ENCODE measurements at places on chromosomes 12 and 14. TPM values are rescaled to one million over a fixed set of nuclear protein-coding genes. Genes with fewer than 3 reads are reported as not detected.

OAS1 gene
- 7.8 TPM for total RNA-seq

KRT74 gene
- 0.10 TPM for total RNA-seq

AQP2 gene
- not detected for total RNA-seq

HOXC12 gene
- total RNA-seq: not detected

CD27 gene
- total RNA-seq: 0.31 TPM

RASAL1 gene
- total RNA-seq: 3.8 TPM

ZNF140 gene
- total RNA-seq: 21.2 TPM

- no peak for DNase-seq
Observed at GRCh38 chr12:69840727-69841126, 15.7 kb downstream of the MYRFL start.

DNA sequence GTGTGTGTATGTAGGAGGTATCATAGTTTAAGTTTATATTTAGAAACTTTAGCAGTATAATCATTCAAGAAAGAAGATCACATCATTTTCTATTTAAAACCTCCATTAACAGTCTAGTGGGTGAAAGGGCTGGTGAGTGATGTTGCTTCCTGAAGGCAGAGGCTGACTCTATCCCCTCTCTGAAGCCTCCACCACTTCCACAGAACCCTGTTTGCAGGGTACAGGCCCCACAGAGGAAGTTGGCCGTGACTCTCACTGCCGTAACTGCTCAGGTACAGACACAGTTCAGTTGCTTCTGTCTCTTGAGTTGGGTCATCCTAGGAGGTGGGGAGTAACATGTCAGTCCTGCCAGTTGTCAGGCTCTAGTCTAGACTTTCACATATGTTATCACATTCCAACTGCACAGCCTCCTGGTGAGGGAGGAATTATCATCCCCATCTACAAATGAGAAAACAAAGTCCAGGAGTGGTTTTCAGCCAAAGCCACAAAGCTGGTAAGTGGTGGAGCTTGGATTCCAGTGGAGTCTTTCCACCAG lies 31.5 kb downstream of the CFL2 start:
- DNase-seq: peak; percentile 38

DNA sequence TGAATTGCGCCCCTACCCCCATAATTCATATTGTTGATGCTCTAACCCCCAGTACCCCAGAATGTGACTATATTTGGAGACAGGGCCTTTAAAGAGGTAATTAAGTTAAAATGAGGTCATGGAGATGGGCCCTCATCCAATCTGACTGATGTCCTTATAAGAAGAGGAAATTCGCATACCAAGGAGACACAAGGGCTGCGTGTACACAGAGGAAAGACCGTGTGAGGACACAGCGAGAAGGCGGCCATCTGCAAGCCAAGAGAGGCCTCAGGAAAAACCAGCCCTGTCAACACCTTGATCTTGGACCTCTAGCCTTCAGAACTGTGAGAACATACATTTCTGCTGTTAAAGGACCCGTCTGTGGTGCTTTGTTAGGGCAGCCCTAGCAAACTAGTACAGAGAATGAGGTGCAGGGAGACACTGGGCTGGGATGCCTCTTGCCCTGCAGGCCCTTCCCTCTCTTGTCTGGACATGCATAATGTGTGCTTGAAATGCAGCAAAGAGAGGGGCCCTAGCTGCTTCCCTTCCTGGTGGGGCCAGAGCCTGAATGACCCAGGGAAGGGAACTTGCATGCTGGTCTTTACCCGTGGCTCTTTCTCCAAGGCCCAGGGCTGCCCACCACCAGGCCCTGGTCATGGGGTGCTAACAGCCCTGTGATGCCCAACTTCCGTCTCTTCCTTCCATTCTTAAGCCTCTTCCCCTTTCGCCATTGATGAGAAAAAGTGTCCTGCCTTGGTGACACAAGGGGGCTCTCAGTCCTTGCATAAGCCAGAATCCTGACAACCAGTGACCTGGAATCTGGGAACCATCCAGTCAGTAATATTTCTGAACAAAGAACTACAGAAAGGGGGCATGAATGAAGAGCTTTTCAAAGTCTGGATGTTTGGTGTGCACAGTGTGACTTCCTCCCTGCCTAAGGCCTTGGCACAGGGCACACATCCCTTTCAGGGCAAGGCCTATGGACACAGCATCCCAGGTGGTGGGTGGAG lies 50.0 kb upstream of the GPATCH2L start:
- DNase-seq: peak; percentile 9

GRCh38 chr14:38877744-38878388 lies 225.2 kb downstream of the SEC23A start:
- no peak for DNase-seq

DNA sequence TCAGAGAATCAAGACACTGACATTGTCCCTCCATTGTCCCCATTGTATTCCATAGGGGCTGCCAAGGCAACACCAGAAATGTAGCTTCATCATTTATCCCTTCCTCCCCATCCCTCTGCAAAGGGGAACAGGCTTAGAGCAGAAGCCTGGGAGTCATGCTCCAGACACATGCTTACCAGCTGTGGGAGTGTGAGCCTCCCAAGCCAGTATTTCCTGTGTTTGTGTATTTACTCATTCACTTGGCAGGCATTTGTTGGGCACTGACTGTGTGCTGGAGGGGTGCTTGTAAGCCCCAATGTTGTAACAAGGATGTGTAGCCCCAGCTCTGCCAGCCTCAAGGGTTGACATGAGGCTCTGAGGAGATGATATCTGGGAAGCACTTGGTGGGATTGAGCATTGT lies 46.0 kb upstream of the TCL1A start:
- no peak for DNase-seq

DNA sequence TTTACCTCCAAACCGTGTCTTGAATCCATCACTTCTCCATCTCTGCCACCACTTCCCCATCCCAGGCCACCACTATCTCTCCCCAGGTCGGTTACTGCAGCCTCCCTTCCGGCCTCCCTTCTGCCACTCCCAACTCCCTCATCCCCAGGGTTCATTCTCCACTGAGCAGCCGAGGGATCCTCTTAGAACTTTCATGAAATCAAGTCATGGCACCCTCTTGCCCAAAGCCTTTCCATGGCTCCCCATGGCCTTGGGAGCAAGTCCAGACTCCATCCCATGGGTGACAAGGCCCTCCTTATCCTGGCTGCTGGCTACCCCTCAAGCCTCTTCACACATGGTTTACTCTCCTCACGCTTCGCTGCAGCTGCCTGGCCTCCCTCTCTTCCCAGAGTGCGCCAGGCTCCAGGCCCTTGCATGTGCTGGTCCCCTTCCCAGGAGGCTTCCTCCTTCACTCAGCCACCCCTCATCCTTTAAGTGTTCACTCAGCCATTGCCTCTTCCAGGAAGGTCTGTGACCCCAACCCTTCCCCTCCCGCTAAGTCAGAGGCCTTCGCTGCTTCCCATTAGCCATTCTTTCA lies 17.9 kb upstream of the SH2B3 start:
- DNase-seq: no peak

GRCh38 chr14:94936901-94937685 lies 167.2 kb upstream of the GSC start:
- DNase-seq: no peak

- no peak for DNase-seq
Observed at GRCh38 chr14:68215629-68216028, 396.1 kb downstream of the RAD51B start.

DNA sequence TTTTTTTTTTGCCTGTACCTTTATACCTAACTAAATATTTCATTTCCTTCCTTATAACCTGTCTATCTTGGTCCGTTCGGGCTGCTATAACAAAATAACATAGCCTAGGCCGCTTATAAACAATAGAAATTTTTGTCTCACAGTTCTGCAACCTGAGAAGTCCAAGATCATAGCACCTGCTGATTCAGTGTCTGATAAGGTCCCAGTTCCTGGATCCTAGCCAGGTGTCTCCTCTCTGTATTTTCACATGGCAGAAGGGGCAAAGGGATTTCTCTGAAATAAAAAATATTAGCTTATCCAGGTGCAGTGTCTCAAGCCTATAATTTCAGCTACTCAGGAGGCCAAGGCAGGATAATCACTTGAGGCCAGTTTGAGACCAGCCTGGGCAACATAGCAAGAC lies 1046.6 kb upstream of the USP15 start:
- no peak for DNase-seq

GRCh38 chr12:57766464-57767304 lies at the start of gene CYP27B1:
TSS of gene CYP27B1 (minus strand) at chr12:57767078. CDS start at chr12:57767041, 37 bp downstream.
- DNase-seq: no peak

GRCh38 chr14:73870525-73871235 lies 16.0 kb upstream of the ZNF410 start:
- no peak for DNase-seq

DNA sequence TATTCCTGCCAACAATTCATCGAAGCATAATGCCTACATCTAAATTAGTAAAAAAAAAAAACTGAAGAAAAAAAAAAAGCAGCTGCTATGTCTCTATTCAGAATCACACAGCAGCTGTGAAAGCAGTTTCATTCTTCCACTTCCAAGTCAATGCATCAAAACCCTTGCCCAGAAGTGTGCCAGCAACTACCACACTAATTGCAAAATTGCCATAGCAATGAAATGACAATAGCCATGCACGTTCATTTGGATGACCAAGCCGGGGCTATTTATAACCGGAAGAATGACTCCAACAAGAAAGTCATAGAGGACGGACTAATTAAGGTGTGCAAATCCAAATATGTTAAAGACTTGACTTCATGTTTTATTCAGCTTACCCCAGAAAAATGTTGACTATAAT lies 42.5 kb downstream of the SLC2A13 start:
- peak; percentile 73 for DNase-seq

DNA sequence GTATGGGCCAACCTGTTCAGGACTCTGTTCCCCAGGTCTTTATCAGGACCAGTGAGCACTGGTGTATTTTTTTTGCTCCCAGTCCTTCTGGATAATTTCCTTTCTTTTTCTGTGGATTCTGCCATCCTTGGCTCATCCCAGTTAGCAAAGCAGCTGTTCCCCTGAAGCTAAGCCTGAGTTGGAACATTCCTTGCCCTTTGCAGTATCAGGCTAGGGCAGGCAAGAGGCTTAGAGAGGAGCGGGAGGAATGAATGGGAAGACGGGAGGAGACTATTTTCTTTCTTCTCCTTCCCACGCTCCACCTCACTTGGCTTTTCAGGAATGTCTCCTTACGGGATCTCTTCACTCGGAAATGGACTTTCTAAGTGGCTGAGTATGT lies 29.2 kb downstream of the ERG28 start:
- DNase-seq: peak; percentile 54

DNA sequence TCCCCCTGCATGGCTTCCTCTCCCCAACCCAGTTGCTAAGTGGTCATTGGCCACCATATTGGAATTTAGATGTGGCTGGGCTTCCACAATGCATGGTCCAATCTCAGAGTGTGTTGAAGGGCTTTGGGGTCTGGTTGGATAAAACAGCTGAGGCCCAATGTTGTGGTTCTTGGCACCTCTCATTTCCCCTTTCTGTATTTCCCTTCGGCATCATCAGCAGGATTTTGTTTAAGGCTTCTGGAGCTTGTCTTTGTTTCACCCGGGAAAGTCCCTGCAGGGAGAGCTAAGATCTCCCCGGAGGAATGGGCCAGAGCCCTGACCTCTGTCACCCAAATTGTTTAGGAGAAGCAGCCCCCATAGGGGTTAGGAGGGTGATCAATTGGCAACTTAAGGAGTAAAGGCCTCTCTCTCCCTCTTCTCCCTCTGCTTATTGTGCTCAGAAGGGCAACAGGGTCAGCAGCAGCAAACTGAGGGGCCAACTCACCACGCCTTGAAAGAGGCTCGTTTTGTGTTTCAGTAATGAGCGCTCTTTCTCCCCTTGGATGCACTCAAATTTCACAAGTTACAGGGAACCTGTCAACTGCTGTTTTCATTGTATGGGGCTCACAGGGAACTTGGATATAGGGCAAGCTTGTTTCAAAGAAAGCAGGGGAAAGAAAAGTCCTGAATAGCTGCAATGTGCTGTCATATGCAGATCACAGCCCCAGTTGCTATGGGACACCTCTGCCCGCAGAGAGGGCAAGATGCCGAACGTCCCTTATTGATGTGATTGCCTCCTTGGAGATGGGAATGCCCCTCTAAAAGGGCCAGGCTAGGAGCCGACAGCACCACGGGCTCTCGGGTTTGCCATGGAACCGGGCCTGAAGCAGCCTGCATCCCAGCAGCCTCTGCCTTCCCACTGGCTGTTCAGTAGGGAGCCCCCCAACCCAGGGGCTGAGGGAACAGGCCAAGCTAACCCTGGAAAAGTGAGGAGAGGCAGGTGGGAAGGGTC lies 223.7 kb downstream of the ZFP36L1 start:
- no peak for DNase-seq

- no peak for DNase-seq
Observed at GRCh38 chr14:98223106-98223505, 1048.9 kb downstream of the BCL11B start.

- no peak for DNase-seq
Observed at GRCh38 chr12:106114447-106115068, 24.2 kb downstream of the NUAK1 start.

- no peak for DNase-seq
Observed at GRCh38 chr14:102979406-102979805, 56.9 kb downstream of the AMN start.

DNA sequence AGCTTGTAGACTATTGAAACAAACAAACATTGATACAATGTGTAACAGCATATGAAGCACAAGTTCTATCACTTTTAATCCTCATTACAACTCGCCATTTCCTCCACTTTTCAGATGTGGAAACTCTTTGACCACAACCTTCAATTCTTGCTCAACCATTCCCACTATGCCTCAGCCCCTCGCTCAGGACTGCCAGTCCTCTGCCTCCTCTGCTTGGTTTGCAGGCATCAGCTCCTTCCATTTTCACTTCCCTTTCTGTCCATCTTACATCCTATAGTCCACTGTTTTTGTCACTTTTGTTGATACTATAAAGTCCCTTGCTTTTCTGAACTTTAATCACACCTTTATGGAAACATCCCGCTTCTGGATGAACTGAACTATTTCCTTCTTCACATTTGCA lies 28.2 kb upstream of the CD27 start:
- DNase-seq: no peak

GRCh38 chr12:45458238-45458637 lies 242.3 kb downstream of the ANO6 start:
- no peak for DNase-seq

DNA sequence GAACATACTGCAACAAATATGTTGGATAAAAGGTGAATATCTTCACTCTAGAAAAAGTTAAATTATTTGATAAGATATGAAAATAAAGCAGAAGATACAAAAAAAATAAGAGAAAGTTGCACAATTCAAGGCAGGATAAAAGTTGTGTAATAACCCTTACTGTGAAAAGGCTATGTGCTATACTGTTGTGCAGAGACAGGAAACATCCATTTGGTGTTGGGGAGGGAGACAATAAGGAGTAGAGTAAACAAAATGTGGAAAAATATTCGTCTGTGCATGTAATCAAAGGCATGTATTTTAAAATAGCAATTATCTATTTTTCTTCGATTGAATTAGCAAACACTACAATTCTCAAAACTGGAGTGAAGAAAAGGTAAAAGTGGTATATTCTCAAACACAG lies 34.8 kb downstream of the PTHLH start:
- no peak for DNase-seq

- DNase-seq: no peak
Observed at GRCh38 chr12:3339221-3339620, 151.8 kb upstream of the PRMT8 start.

- no peak for DNase-seq
Observed at GRCh38 chr14:83309833-83310232, 1776.2 kb upstream of the SEL1L start.
